ENCODE measurements at places on chromosomes 11 and 22.
A peak's percentile ranks its signal among the peaks of the same experiment; 100 is the strongest.

GRCh38 chr11:117986981-117987574, 884 bp downstream of the IL10RA start:
- DNase-seq: peak; percentile 61

DNA sequence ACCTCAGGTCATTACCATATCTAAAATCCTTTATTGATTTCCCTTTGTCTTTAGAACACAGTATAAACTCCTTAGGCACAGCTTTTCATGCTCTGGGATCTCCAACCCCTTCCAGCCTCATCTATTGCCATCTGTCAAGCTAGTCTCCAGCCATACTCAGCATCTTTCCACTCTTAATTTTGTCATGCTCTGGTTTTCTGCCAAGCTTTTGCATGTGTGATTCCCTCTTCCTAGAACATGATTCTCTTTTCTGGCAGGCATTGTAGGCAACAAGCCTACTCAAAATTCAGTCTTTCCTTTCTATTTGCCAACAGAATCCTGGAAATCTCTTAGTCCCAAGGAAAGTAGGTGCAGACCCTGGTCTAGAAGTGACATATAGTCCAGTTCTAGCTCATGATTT, 35.5 kb upstream of the SLC6A5 start:
- no peak for DNase-seq

DNA sequence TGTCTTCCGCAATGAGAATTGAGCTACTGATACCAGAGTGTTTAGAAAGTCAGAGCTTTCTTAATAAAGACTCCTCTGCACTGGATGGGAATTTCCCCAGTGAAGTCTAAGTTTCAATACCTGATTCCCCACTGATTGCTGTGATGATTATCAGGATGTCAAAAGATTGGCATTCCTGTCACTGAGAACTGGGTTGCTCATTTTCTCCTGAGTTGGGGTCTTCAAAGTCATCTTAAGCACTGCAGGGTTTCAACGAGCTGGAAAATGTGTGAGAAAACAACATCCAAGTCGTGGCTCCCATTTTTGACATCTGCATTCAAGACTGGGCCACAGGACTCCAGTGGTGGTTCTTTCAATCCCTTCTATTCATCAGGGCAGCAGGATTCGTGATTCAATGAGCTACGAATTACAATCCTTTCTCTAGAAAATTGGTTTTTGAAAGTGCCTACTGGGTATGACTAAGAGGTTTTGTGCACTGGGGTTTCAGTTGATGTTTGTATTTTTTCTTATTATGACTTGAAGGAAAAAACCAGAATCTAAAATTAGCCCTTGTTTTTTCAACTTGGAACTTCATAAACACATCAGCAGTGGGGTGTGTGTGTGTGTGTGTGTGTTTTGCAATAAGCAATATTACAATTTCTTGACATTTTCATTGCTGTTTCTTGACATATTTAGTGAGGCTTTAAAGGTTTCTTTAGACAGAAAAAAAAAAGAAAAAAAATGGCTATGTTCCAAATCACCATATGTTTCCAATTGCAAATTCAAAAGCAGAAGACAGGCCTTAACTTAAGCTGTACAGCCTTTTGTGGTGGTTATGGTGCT, 233.0 kb downstream of the FAM76B start:
- DNase-seq: no peak

DNA sequence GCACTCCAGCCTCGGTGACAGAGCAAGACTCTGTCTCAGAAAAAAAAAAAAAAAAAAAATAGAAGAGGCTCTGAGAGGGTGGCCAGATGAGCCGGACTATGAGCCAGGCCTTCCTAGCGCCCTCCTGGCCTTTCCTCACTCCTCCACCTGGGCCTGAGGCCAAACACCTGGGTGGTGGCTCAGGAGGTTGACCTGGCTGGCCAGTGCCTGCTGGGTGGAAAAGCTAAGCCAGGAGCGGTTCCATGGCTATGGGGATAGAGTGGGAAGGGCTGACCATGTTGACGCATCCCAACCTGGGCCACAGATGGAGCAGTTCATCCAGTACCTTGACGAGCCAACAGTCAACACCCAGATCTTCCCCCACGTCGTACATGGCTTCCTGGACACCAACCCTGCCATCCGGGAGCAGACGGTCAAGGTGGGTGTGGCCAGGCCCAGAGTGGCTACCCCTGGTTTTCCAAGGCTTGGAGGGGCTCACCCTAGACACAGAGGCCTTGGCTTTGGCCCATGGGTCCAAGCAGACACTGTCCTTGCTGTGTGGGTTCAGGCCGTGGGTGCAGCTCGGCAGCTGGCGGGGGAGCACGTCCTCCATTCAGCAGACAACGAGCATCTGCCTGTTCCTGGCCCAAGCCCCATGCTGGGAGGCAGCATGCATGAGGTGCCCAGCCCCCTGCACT, 7.6 kb downstream of the SCYL1 start:
- DNase-seq: no peak

- DNase-seq: no peak
Observed at GRCh38 chr11:84721561-84721961, 905.6 kb downstream of the DLG2 start.

DNA sequence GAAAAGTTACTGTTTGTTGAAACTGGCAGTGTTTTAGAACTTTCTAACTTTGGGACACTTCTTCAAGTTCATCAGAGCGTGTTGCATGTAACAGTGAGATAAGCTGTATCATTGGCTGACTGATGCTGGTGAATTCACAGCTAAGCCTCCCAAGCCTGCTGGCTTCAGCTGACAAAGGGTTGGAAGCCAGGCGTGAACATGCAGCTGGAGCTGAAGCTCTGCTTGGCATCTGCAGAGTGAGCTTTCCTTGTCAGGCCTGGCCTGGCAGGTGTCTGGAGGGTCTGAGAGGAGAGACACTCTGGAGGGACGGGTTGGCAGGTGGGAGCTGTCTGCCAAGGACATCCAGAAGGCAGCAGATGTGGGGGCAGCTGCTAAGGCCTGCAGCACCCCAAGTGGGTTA, 1.5 kb downstream of the AMPD3 start:
- DNase-seq: no peak

DNA sequence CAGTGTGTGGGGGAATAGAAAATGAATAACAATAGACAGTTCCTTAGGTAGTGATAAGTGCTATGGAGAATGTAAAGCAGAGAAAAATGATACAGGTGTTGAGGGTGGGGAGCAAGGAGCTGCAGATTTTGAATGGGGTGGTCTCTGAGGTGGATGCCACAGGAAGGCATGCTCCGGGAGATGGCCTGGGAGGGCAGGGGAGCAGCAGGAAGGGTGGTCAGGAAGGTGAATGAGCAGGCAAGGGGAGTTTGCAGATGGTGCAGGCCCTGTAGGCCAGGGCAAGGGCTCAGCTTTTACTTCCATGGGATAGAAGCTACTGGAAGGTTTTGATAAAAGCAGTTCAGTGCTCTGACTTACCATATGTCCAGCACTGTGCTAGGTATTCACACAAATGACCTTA, 44.8 kb downstream of the FDX1 start:
- DNase-seq: no peak

DNA sequence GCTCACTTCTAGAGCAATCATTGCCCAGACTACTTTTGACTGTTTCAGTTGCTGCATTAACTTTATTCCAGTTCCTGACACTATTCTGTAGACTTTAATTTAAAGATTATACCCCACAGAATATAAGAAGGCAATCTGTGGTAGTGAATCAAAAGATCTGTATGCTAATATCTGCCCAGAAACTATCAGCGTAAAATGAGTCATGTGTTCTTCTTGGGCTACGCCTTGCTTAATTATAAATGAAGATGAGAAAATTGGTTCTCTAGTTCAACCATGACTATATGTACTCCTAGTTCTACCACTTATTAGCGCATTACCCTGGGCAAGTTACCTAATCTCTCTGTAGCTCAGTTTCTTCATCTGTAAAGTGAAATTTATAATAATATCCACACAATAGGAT, 128.5 kb downstream of the CWF19L2 start:
- DNase-seq: no peak

- DNase-seq: peak; percentile 30
Observed at GRCh38 chr22:37019309-37020191, at the start of the genes MPST and TST. Gene MPST (plus strand): TSS chr22:37019742. CDS start chr22:37019837, 95 bp downstream. Gene TST (minus strand): TSS chr22:37019447. CDS start chr22:37018732, 715 bp downstream.

DNA sequence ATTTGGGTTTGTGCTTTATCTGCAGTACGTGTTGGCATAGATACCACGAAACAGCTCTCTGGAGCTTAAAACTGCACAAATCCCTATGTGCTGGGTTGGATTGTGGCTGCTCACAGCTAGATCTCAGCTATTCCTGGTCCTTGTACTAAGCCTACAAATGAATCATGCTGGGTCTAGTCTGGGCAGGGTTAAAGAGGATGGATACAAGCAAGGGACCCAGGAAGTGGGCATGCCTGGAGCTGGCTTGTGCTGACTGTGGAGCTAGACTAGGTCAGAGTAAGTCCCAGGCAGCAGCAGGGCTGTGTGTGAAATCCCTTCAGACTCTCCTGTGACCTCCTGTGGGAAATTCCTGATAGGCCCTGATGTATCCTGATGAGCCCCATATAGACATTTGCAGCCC, 3.9 kb upstream of the E2F8 start:
- no peak for DNase-seq

GRCh38 chr11:2990617-2991451, 1.3 kb downstream of the NAP1L4 start:
- peak; percentile 14 for DNase-seq

DNA sequence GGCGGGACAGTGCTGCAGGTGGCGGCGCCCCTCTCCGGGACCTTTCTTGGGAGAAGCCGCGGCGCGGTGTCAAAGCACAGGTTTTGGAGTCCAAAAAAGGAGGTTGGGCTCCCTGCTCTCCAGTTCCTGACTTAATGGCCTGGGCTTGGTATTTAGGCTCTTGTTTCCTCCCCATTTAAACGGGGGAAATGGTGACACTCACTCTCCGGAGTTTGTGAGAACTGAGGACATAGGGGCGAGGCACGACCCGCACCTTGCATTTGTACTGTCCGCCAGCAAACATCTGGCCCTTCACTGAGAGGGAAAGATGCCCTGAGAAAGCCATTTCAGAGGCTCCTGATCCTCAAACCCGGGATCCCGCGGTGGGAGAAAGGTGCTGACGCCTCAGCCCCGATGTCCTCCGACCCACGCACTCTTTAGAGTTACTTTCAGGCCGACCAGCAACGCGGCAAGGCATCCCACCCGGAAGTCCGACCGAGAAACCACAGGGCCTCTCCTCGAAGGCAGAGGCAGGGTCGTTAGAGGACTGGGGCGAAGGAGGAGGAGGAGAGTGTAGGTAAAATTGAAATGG, 2.9 kb upstream of the WDR74 start:
- peak; percentile 35 for DNase-seq

GRCh38 chr11:120894202-120894985, 129.5 kb upstream of the TBCEL start:
- DNase-seq: no peak

DNA sequence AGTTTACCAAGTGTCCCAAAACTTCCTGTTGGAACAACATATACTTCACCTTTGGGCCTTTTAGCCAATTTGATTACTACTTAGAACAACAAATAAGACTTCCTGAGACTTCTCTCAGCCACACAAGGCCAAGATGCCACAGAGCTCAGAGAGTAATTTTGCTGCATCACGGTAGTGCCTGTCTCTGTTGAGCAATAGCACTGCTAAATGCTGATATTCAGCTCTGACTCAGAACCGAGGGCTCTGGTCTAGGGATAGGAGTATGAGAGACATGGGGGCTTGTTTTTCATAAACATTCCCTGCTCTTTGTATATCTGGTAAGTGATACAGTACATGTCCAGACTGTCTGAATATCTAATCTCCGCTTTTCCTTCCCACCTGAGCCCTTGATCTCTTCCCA, 260.4 kb upstream of the ARHGAP20 start:
- peak; percentile 11 for DNase-seq

DNA sequence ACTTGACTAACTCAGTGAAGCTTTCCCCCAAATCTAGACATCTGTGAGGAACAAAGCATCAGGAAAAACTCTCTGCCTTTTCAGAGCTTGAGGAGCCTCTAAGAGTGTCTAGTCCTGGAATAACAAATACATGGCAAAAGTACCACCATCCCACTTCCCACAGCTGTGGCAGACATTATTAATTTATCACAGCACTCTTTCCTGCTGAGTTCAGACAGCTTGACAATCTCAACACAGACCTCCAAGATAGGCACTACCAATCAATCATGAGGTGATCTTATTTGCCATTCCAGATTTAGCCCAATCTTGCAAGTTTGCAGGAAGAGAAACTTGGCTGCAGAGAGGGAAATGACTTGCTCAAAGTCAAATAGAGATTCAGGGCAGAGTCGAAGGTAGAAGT, 202.8 kb downstream of the MN1 start:
- no peak for DNase-seq

- DNase-seq: no peak
Observed at GRCh38 chr22:48612077-48612995, 1215.3 kb downstream of the BRD1 start.

DNA sequence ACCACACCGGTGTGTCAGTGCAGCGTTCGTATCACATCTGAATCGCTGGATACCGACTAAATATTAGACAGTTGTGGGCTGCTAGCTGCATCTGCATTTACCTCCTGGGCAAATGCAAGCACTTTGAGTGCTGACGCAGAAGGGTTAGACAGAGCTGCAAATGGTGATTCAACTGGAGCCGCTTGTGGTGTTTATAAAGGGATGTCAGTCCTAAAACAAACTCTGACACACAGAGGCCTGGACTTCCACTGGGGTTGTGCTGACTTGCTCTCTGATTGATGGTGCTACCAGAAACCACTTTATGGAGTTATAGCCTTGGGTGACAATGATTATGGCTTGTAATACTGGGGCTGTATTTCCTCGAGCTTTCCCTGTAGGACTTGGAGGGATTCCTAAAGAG, 374.4 kb downstream of the NTM start:
- DNase-seq: no peak

GRCh38 chr11:6096417-6096816, 11.1 kb upstream of the OR56B4 start:
- DNase-seq: no peak

DNA sequence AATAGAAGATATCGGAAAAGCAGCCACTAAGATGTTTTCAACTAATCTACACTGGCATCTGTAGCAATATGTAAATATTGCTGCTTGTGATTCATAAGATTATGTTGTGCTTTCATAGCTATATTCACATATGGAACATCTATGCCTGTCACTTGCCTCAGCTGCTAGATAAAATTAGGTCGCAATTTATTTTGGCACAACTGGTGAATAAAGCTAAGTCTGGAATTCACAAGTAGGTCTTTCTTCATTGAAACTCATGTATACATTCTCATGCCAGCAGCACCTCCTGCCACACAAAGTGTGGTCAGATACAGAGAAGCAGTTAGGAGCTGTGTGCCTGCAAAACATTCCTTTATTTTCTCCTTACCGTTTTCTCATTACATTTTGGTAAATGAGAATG, 543.3 kb upstream of the CHORDC1 start:
- no peak for DNase-seq

DNA sequence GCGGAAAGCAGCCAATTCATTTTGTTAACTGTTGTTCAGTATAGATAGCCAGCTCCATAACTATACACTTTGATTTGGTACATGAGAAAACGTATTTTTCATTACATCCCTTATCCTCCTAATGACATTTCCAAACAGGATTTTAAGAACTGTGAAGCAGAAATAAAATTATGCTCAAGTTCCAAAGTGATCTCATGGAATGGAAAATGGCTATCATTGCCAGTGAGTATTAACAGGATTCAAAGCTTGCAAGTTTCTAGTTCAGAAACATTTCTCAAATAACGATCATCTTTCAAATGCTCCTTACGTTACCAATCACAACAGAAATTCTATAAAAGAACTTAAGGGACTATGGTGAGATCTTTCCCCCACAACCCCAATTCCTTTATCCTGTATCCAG, 53.7 kb downstream of the CADM1 start:
- DNase-seq: no peak

GRCh38 chr22:27134315-27134701, 476.9 kb downstream of the MIAT start:
- peak; percentile 62 for DNase-seq

GRCh38 chr11:17821648-17822400, 87.2 kb downstream of the KCNC1 start:
- no peak for DNase-seq

All from CD4-positive, alpha-beta T cell treated with Interferon gamma for 1 hour (primary cell).